ENCODE measurements at places on chromosomes 3 and 15. TPM values are rescaled to one million over a fixed set of nuclear protein-coding genes. Genes with fewer than 3 reads are reported as not detected.

GRCh38 chr3:9649791-9650521 lies 651 bp downstream of the MTMR14 start:
- no peak for DNase-seq

Gene ADCY5
- 4.6 TPM for total RNA-seq

DNA sequence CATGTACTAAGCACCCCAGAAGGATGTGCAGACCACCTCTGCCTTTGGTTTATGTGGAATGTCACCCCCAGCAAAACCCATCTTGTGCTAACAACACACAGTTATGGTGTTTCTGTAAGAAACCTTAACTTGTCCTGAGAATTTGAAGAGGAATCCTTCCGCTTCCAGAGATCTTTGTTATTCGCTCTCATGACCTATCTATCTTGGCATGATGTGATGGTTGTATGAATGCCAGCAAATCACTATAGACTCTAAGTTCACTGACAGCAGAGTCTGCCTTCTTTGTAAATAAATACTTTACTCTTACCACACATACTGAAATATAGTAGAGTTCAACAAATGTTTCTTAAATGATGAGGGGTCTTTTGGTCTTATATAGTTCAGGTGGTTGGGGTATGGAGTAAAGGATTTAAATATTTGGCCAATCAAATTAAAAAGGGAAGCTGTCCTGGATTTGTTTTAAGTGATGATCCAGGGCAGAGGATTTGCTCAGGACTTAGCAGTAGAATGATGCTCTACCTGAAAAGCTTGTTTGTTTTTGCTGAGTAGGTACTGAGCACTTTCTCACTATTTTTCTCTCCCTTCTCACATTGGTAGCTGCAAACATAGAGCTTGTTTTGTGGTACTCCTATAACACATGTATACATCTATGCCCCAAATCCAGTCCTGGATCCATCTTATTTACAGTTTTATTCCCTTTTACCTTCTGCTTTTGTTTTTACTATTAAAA lies 27.9 kb upstream of the RTP1 start:
- DNase-seq = no peak

GRCh38 chr3:186002884-186003472 lies 65.2 kb upstream of the TRA2B start:
- DNase-seq = no peak

DNA sequence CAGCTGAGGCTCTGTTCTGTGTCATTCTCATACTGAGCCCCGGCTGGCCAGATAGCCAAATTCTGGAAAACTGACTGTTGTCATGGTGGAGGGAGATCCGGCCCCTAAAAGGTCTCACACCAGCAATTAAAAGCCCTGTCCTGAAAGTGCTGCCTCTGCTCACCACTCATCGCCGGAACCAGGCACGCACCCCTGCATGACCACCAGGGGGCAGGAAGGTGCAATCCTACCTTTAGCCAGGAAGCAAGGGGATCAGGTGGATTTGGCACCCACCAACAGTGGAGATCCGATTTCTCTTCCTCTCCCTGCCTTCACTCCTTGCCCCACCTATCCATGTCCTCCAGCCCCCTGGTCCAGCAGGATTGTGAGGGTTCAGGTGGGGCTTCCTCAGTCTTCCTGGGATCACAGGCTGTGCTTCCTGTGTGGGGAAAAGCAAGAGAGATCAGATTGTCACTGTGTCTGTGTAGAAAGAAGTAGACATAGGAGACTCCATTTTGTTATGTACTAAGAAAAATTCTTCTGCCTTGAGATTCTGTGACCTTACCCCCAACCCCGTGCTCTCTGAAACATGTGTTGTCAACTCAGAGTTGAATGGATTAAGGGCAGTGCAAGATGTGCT lies 16.1 kb upstream of the CACNA2D2 start:
- peak; percentile 22 for DNase-seq

Gene GNAT1
- not detected for total RNA-seq

- DNase-seq = no peak
Observed at GRCh38 chr3:81500039-81500438, 261.4 kb downstream of the GBE1 start.

Gene ASB14
- 2.8 TPM for total RNA-seq

GRCh38 chr3:112857526-112857925 lies 10.9 kb upstream of the CD200R1L start:
- DNase-seq = no peak

Gene TNFSF10
- 21.1 TPM for total RNA-seq

All from gastrocnemius medialis (tissue), 4 donors.